ENCODE measurements at places on chromosomes 6 and 20.

DNA sequence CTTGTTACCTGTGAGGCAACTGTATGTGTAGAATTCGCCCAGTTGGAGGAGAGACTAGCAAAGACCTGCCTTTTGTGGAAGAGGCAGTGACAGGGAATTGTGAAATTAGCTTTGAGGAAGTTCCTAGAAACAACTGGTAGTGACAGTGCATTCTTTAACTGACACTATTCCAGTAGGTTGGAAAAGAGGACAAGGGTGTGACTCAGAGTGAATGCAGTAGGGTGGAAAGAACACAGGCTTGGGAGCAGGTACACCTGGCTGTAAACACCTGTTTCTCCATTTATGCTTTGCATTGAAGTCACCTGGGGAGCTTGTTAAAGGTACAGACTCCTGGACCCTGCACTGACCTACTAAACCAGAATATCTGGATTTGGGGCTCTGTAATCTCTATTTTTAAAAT is 295.7 kb downstream of the PHACTR1 start:
- no peak for DNase-seq

GRCh38 chr6:27126815-27127537 is 120.5 kb upstream of the PRSS16 start:
- peak; percentile 92 for DNase-seq

DNA sequence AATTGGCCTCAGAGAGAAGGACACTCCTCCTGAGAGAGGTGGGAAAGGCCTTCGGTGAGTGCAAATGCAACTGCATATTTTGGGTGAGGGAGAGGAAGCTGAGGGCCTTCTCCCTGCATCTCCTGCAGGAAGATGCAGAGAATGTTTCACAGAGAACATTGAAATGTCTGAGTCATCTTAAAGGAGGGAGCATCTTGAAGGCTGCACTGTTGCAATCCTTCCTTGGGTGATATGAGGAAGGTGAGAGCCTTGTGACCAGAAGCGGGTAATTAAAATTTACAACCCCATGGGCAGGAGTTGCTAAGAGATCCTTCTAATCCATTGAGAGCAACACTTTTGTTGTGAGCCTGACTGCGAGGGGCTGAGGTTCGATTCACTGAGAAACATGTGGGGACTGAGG is 375.7 kb upstream of the MARCKS start:
- peak; percentile 70 for DNase-seq

DNA sequence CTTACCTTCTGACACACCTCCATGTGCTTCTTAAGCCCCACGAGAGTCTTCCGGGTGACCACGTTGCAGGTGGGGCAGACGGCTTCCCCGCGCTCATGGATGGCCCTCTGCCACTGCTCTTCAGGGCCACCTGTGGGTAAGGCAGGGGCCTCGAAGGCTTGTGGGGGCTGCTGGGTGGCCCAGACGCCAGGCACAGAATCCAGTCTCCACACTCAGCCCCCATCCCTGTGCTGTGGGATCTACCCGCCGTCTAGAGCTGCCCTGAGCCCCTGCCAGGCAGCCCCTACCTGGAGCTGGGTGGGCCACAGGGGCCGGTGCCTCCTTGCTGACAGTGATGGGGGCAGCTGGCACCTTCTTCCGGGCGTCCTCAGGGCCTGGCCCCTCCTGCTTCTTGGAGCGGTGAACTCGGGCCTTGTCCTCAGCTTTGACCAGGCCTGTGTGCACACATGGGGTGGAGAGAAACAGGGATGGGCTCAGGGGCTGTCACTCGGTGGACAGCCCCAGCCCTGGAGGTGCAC is 5.9 kb downstream of the ZNF512B start:
- no peak for DNase-seq

DNA sequence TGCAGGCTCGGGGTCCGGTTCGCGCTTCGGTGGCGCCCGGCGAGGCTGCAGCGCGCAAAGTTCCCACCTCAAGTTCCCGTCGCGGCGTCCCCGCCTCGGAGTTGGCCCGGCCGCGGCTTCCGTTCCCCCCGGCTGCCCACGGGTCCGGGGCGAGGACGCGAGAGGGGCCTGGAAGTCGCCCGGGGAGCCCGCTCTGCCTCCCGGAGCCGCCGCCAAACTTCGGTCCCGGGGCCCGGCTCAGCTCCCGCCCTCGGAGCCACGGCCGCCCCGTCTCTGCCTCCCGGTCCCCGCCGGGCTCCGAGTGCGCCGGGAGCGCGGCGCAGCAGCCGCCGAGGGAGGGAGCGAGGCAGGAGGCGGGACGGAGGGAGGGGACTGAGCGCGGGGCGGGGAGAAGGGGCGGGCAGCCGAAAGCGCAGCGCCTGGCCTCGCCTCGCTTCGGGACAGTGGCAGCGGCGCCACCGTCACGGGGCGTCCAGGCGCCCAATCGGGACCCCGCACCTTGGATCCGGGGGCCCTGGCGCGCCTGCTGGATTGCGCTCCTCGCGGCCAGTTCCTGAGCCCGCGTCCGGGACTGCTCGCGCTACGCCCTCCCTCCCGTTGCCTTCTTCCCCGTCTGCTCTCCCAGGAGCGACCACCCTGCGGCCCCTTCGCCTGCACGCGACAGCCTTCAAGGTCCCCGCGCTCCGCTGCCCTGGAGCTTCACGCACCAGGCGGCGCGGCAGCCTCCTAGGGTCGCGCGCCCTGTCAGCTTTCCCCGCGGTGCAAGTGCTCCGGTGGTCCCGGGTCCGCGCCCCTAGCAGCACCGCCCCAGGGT is at the start of gene KCNG1:
Gene KCNG1, minus strand, starts transcription at position 305 of the 814 bp plus-strand sequence. CDS start 12,769 bp downstream, outside the sequence.
- peak; percentile 88 for DNase-seq

- DNase-seq = no peak
These were observed 96.3 kb downstream of the FHL5 start for GRCh38 chr6:96659084-96659845.

All from EH (cell line).